ENCODE measurements at places on chromosomes 3 and 15.

GRCh38 chr3:134338201-134338512 is 36.1 kb downstream of the AMOTL2 start:
- DNase-seq = no peak

- DNase-seq = no peak
Observed at GRCh38 chr3:15420871-15421270, 6.5 kb downstream of the METTL6 start.

GRCh38 chr3:126266291-126266840 is 86.0 kb upstream of the ALDH1L1 start:
- DNase-seq = no peak

DNA sequence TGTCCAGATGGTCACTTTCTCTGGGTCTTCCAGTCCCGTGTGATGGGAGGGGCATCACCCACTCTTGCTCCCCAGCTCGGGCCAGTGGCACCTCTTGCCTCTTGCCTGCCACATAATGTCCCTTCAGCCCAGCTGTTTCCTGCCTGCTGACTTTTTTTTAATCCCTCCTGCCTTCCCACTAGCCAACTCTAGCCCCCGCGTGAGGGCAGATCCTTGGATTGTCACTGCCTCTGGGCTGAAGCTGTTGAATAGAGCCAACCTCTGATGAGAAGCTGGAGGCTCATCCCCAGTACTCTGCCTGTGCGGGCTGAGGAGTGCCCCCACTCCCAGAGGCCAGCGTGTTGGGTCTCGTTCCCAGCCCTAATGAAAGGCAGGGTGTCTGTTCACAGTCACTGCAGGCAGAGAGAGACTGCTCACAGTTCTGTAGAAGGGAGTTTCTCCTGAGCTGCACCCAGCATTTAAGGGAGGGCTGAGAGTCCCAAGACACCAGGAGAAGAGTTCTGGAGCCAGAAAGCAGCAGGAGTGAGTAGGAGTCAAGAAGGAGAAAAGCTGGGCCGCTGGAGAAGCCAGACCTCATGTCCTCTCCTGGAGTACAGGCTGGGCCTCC is 30.1 kb upstream of the TIMP4 start:
- no peak for DNase-seq

DNA sequence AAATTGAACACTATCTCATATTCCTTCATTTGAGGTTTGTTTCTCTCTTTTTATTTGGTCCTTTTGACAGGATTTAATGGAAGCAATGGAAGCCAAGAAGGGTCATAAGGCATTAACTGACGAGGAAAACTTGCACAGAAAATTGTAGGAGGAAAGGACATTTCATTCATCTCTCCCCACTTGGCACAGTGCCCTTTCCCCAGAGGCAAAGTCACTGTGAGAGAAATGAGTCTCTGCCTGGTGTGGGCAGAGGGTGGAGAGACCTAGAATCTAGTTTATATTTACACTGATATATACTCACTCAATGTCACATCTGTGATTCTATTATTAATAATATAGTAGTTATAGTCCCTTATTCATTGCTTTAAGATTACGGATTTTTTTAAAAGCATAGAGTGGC is 324.6 kb upstream of the IL12A start:
- no peak for DNase-seq

DNA sequence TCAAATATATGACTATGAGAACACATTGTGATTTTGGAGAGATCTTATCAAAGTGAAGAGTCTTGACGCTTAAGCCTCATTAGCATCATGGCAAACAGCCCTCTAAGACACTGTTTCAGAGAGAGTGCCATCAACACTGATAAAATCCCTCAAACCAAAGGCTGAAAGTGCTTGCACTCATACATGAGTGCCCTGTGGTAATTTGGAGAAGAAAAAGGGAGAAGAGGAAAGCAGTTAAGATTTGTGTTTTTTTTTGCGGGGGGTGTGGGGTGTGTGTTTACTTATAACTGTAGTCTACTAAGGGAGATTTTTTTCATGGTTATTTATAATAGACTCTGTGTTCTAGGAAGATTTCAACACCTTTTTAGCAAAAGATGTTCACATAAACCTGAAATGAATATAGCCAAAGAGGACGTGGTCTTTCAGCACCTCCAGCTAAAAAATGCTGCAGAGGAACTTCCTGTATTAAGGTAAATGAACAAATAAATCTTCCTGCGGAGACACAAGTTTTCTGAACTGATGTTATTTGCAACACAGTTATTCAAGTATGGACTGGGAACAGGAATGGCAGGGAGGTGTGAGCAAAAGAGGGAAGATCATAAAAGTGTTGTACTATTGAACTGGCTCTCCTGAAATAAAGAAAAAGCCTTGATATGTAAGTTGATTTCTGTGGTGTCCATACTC is 81.9 kb upstream of the TGFBR2 start:
- no peak for DNase-seq

DNA sequence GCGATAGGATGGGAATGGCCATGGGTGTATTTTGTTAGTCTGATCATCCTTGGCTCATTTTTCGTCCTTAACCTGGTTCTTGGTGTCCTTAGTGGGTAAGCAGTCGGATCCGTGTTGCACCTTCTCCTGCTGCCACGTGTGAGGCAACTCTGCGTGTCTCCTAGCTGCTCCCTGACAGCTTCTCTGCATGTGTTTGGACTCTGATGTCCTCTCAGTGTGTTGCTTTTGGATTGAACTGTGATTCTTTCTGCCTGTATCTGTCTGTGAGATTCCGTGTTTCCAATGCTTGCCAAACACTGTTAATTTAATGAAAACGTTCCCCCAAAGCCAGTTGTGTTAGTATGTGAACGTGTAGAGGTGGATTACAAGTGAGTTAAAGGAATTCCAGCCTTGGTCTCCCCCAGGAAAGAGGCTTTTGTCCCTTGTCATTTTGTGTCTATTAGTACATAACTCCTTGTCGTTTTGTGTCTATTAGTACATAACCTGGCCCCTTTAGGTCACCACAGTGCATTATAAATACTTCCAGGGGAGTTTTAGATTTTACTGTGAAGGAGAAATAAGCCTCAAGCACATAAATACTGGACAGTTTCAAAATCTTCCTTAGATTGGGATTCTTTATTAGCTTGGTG is 172.4 kb downstream of the CHDH start:
- no peak for DNase-seq

GRCh38 chr15:42890161-42890913 is 30.2 kb downstream of the TTBK2 start:
- DNase-seq = no peak

GRCh38 chr15:80456517-80457492 is 52.6 kb downstream of the ARNT2 start:
- no peak for DNase-seq

DNA sequence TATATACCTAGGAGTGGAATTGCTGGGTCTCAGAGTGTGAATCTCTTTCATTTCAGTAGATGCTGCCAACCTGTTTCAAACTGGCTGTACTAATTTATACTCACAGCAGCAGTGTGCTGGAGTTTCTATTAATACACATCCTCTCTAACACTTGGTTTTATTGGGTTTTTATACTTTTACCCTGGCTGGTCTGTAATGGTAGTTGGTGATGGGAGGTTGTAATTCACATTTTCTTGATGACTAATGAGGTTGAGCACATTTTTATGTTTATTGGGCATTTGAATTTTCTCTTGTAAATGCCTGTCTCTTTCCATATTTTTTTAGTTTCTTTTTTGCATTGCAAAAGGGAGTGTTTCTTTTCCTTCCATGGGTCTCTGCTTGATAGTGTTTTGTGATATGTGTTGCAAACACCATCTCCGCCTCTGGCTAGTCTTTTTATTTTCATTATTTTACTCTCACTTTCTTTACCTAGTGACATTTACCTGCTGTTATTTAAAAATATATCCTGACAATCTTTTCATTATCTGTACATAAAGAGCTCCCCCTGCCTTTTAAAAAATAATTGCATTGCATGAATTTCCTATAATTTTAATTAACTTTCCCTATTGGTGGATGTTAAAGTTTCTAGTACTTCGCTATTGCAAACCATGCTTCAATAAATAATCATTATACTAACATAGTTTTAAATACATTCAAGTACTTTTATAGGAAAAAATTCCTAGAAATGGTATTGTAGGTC is 49.0 kb upstream of the GCNT3 start:
- no peak for DNase-seq

- DNase-seq = no peak
Observed at GRCh38 chr3:196150481-196150880, 60.7 kb downstream of the ZDHHC19 start.

- peak; percentile 49 for DNase-seq
Observed at GRCh38 chr3:159266779-159267178, 464.9 kb downstream of the MFSD1 start.
